ENCODE measurements at places on chromosomes 3 and 15. TPM values are rescaled to one million over a fixed set of nuclear protein-coding genes. Genes with fewer than 3 reads are reported as not detected.

Gene GOLGA8R
- 1.1 TPM for polyA plus RNA-seq

- no peak for DNase-seq
Observed at GRCh38 chr3:95607926-95608325, 1206.5 kb upstream of the EPHA6 start.

DNA sequence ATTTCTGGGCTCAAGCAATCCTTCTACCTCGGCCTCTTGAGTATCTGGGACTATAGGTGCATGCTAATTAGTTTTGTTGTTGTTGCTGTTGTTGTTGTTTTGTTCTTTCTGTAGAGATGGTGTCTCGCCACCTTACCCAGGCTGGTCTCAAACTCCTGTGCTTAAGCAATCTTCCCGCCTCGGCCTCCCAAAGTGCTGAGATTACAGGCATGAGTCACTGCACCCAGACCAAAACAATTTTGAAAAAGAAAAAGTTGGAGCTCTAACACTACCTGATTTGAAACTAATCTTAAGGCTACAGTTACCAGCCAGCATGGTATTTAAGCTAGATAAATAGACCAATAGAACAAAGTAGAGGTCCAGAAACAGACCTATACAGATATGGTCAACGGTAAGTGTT is 29.8 kb downstream of the KPNA1 start:
- peak; percentile 1 for DNase-seq

Gene SGO1
- 1.6 TPM for polyA plus RNA-seq

DNA sequence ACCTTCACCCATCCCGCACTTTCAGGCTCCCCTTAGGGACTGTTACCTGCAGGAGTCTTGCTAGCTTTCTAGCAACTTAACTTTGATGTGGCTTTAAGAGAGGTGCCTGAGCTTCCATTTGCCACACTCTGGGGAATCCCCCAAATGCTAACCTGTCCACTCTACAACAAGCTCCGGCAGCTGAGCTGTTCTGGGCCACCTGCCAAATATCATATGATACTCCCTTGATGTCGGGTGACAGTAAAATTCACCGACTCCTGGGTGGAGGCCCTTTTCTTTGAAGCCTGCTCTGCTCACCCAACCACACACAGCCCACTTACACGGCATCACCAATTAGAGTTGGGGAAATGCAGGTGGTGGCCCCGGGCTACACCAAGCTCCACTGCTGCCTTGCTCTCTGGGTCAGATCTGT is 38.0 kb upstream of the XCR1 start:
- DNase-seq = no peak

- no peak for DNase-seq
Observed at GRCh38 chr15:68441045-68441743, 9.2 kb upstream of the ITGA11 start.

DNA sequence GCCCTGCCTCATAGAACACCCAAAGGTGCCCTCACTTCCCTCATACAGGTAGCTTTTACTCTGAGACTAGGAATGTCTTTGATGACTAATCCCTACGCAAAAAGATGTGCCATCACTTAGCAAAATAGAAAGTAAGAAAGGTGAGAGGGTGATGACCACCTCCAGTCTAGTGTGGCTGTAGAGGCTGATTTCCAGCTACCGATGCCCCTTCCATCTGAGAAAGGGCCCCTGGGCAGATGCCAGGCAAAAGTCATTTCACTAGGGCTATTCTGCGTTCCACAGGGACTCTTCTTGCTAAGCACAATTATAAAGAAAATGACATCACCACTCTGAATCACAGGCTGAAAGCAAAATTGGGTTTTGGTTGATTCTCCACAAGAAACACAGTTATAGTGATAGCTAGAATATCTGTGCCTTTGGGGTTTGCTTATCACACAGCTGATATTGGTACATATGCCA is 77.4 kb downstream of the RBPMS2 start:
- DNase-seq = no peak

Gene SKOR1
- polyA plus RNA-seq = 0.02 TPM

DNA sequence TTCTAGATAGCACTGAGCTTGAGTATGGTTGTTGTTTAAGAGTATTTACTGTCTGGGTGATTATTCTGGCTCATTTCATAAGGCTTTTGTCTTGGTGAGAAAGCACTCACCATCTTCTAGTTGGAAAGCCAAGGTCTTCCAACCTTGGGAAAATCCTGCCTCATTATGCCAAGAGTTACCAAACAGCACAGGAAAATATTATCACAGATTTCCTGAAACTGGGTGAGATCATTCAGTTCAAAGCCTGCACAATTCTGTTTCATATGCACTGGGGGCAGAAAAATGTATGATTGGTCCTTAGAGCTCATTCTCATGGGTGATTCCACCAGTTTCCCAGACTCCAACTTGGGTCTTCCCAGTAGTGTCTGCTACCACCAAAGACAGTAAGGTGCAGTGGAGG is 291.8 kb downstream of the RORA start:
- no peak for DNase-seq

DNA sequence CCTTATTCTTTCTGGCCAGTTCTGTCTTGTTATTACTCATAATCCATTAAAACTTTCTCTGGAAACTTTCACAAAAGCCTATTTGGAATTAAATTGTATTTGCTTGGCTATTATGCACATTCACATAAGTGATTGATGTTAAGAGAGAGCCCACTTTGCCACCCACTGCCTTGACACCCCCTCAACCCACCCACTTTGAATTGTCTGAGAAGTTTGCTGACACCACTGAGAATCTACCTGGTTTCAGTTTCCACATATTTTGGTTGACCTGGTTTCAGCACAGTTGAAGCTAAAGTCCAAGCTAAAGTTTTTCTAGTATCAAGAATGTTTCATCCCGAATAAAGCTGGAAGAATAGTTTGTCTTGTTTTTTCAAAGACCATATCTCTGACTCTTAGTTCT is 70.9 kb downstream of the ARMC8 start:
- DNase-seq = no peak

Gene CADPS
- polyA plus RNA-seq = not detected

- DNase-seq = no peak
Observed at GRCh38 chr3:187921391-187922074, 176.3 kb upstream of the BCL6 start.

- DNase-seq = no peak
Observed at GRCh38 chr3:16725972-16726371, 120.7 kb upstream of the DAZL start.

Gene RPLP1
- polyA plus RNA-seq = 1,124 TPM

Gene CSPG5
- 0.05 TPM for polyA plus RNA-seq

- DNase-seq = no peak
Observed at GRCh38 chr15:50906954-50907600, 1.4 kb upstream of the AP4E1 start.

DNA sequence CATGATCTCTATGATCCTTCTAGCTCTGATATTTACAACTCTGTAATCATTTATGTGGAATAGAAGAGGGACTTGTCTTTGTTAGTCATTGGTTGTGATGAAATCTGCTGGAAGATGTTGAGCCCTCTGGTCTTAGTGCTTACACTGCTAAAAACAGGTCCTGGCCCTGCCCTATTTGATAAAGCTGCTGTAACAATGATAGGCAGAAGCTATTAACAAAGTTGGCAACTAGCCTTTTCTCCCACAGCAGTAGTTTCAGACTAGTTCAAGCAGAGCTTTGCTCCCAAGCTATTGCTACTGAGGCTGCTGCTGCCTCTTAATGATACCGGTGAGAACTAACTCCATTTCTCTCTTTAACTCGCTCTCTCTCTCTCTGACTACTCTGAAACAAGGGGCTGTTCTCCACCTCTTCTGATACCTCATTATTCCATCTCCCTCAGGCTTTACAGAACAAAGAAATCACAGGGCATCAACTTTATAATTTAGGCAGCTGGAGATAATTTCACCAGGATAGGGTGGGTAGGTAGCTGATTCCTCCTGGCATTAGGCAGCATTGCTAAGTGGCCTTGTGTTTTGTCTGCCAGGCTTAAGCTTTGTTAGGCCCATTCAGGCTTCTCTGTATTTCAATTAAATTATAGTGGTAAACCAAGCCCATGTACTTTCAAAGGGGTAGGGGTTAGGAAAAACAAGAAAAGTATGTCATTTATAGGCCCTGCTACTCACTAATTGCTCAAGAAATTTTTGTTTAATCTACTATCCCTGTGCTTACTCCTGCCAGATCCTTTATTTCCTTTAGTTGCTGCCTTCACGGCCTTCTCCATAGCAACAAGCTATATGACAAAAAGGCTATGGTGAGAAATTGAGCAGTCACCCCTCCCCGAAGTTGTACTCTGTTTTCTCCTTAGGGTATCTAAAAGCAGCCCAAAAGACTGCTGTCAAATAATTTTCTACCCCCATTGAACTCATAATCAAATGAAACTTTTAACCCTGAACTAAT is 139.6 kb downstream of the RBPMS2 start:
- DNase-seq = no peak

GRCh38 chr3:65177960-65178376 is 490.2 kb upstream of the ADAMTS9 start:
- peak; percentile 39 for DNase-seq

- no peak for DNase-seq
Observed at GRCh38 chr3:36904641-36905040, 40.2 kb downstream of the TRANK1 start.

GRCh38 chr15:78312536-78312935 is 13.1 kb upstream of the SKIC8 start:
- DNase-seq = no peak

DNA sequence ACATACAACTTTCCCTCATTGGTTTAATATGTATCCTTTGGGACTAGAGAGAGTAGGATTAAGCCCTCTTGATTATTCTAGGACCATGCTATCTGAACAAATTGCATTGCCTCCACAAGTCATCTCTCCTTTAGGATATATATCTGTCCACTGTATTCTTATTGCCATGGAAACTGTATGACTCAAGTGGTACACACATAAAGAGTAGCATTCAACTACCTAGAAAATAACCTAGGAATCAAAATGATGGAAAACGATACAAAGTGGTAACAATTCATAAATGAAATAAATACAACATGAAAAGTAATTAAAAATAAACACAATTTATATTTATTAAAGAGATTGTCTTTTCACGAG is 212.1 kb upstream of the P2RY1 start:
- DNase-seq = no peak

DNA sequence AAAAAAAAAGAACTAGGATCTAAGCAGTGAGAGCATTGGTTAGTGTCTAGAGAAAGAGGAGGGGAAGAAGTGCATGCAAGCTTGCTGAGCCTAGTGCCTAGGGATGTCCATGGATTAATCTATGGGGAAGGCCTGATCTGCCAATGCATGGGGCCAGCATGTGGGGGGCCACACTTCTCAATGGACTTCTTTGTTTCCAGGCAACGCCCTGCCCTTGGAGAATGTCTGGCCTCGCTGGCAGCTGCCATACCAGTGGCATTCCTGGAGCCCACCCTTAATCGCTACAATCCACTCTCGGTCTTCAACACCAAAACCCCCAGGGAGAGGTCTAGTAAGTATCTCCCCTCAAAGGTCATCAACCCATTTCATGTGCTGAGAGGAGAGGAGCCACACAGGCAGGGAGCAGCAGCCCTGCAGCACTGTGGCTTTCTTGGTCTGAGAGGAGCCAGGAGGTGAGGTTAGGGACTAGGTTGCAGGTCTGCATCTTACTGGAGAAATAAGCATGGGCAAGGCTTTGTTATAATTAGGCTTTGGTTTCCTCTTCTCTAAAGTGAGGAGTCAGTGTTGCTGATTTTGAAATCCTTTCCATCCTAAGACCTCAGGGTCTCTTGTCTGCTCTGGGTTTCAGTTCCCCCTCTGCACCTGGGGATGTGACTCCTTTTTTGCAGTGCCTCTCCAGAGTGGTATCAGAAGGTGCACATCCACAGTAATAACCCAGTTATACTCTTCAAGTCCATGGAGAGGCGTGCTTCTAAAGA is 188.1 kb upstream of the CHRM5 start:
- DNase-seq = no peak

- DNase-seq = no peak
Observed at GRCh38 chr3:176692199-176692965, 504.9 kb downstream of the TBL1XR1 start.

Gene PRSS50
- not detected for polyA plus RNA-seq

- DNase-seq = no peak
Observed at GRCh38 chr3:3080309-3080708, 29.9 kb downstream of the IL5RA start.

DNA sequence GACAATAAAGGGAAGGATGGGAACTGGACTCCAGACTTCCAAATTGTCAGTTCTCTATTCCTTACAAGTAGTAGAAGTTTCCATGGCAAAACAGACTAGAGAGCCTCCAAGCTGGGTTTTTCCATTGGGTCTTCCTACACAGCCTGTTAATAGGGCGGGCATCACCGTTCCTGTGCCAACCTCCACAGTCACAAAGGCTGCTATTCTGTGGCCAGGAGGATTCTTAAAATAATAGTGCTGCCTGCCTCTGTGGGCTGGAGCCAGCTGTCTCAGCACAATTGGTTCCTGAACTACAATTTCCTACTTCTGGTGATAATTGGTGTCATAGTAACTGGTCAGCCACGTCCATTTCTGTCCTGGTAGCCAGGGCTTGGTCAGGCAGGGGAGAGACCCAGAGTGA is 38.6 kb downstream of the LYZL4 start:
- no peak for DNase-seq

DNA sequence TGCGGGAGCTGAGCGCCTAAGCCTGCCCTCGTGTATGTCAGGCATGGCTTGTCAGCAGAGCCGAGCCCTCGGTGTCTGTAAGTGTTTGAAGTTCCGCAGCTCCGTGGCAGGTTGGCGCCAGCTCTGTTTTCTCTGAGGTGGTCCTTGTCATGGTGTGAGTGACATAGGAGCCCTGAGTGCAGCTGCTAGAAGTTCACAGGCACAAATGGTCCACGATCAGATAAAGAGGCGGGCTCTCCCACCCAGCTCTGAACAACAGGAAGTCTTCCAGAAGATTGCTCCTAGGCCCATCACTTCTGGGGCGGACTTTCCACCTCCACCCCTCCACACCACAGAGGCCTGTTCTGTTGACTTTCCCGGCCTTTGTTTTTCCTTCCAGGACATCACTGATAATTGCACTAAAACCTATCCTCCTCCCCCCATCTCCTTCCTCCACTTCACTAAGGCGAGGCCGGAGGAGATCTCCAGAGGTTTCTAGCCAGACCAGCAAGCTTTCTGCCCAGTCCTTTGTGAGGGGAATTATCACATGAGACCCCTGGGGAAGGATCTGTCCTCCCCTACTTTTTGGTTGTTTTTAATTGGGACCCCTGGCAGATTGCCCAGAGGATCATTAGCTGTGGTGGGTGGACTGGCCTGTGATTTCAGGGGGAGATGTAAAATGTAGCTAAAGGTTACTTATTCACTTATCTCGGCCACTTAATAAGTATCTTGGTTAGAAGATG is 19.9 kb downstream of the ITPR1 start:
- no peak for DNase-seq

GRCh38 chr3:126851382-126851781 is 131.5 kb upstream of the PLXNA1 start:
- no peak for DNase-seq

DNA sequence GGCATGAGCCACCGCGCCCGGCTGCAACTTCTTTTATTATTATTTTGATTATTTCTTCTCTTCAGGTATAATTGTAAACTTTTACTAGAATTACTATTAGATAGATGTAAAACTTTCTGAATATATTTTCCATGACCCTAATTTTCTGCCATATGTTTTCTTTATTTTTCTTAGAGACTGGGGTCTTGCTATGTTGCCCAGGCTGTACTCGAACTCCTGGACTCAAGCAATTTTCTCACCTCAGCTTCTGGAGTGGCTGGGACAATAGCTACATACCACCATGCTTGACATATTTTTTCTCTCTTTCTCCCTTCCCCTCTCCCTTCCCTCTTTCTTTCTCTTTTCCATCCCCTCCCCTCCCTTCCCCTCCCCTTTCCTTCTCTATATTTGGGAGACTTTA is 29.6 kb upstream of the CHST2 start:
- DNase-seq = no peak

Measured in BJ (cell line).